ENCODE measurements at places on chromosomes 2 and 18.

GRCh38 chr2:36951027-36951518, 15.3 kb downstream of the STRN start:
- no peak for DNase-seq

GRCh38 chr2:169303579-169304305, 58.6 kb downstream of the LRP2 start:
- no peak for DNase-seq

DNA sequence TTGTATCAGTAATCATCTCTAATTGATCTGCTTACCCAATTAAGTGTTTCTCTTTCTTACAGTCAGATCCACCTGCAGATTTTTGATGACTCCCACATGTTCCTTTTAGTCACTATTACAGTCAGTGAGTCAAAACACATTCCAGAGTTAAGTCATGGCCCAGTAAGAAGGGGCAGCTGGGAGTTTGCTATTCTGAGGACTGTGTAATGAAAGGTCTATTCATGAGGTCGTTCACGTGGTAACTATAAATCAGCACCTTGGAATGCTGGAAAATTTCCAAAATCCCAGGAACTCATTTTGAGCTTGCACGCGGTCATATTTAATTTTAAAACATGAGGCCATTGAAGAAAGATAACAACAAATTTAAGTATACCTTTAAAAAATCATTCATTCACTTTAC, 252.5 kb downstream of the XIRP2 start:
- DNase-seq = peak; percentile 91

DNA sequence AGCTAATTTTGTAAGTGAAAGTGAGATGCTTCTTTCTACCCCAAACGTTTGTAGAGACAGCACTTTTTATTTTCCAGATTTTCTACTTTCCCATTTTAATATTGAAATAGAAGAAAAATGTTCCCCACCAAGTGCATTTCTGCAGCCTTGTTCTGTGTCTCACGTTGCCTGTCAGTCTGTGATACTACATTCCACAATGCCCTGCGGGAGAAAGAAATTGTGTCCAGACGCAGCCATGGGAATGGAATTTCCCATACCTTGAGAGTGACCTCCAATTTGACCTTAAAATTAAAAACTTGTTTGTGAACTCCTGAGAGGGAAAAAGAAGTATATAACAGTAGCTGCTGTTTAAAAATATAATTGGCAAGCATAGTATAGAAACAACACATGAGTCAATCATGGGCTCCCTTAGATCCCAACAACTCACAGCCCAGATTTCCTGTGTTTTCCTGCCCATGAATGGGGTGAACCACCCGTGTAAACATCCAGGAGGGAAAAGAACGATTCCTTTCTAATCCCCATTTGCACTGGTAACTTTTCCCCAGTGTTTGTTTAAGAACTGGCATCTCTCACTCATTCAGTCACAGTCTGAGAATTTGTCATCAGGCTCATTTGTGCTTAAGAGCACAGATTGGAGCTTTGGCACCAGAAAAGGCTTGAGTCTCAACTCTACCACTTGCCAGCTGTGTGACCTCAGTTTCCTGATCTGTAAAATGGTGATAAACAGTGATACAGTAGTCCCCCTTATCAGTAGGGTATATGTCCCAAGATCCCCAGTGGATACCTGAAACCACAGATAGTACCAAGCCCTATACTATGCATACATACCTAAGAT, 166.1 kb upstream of the ZNF521 start:
- DNase-seq = no peak

DNA sequence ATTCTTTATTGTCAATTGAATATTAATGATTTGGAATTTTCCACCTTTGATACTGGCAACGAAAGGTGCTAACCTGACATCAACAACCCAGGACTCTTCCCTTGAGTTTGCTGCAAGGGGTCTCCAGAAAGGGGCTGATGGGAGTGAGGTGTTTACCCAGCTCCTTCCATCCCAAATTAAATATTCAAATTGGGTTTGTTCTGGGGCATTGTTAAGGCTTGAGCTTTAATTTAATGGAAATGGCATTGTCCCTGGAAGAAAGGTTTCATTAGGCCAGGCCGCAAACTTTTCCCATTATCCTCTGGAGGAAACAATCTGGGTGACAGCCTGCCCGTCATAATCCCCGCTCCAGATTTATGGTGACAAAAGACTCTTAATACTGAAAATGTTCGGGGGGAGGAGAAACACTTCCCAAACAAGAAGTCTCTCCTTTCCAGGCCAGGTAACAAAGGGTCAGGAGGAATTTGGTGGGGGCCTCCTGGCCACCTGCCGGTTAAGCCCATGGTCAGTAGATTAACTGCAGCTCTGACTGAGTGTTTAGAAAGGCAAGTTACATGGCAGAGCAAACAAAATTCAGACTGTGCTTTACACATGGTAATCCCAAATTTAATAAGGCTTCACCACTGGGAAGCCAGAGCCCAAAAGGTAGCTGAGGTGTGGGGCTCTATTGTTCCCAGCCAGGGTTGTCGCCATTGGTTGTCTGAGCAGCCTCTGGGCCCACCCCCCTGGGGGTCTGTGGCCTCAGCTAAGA, 151.4 kb upstream of the SIX3 start:
- DNase-seq = no peak

DNA sequence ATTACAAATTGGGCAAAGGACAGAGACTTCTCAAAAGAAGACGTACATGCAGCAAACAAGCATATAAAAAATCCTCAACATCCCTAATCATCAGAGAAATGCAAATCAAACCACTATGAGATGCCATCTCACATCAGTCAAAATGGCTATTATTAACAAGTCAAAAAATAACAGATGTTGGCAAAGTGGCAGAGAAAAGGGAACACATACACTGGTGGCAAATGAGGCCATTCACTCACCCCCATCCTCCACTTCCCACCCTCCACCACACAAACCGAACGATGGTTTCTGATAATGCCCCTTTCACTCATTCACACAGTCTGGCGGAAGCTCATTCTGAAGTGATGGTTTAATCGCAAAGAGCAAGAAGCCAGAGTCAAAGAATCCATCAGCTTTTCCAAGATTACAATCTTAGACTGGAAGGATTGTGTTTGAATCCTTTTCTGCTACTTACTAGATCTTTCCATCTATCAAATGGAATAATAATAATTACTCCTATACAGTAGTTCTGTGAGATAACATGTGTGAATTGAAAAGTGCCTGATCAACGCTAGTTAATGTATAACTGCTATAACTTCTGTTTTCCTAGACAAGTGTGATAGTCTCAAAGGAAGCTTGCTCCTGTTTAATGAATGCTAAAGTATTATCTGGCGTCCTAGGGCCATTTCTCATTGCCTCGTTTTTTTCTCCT, 16.9 kb upstream of the CD28 start:
- DNase-seq = no peak

DNA sequence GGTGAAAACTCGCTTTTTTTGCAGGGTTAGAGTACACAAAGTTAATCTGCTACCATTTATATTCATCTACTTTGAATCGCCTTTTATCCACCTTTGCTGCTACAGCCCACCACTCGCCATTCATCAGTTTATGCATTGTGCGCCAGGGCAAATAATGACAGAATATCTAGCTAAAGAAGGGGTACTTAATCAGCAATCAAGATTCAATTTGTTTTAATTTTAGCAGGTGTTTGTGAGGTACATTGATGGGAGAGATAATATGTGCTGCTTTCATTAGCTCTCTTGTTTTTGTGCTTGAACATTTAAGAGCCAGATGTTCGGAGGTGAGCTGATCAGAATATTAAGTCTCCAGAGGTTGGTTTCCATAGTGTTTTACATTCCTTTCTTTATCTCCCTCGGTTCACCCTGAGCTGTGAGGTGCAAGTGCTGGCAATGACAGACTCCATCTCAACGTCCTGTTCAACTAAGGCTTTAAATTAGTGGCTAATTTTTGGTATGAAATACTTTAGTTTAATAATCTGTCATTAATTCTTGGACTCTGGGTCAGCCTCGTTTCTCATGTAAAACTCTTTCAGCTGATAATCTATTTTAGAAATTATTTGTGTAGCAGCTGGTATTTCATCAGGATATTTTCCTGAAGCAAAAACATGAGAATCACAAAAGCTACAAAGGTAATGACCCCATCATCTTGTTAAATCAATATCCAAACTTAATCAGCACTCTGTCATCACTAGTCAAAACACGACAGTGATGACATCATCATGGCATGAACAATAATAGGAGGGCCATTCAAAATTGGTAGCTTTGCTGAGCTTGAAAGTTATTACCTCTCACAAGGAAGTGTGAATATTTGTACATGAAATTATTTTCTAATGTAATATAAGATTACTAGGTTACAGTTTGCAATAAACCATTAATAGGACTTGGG, 479.9 kb upstream of the FANCL start:
- no peak for DNase-seq

DNA sequence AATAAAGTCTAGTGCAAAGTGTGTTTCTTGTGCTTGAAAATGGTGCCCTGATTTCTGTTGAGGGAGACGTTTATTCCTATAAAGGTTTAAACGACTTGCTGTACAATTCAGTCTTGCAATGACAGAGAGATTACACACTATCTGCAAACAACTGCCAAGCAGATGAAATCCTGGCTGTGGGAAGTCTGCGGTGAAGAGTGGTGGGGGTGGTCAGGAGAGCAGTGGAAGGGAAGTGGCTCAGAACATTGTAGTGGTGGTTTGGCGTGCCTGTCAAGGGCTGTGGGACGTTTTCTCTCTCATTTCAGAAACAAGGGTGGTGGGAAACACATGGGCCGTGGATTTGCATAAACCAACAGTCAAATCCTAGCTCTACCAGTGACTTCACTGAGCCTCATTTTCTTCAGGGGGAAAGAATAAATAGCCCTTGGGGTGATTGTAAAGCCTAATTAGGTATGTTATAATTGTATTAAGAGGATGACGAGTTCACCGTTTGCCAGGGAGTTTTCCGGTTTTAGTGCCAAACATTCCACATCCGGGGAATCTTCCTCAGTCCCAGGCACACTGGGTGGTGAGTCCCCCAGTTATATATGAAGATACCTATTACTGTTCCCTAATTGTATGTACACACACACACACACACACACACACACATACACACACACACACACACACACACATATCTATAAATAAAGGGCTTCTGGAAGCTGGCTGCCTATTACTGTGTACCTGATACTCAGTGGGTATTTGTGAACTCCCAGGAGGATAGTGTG, 115.0 kb downstream of the SPTBN1 start:
- peak; percentile 92 for DNase-seq

DNA sequence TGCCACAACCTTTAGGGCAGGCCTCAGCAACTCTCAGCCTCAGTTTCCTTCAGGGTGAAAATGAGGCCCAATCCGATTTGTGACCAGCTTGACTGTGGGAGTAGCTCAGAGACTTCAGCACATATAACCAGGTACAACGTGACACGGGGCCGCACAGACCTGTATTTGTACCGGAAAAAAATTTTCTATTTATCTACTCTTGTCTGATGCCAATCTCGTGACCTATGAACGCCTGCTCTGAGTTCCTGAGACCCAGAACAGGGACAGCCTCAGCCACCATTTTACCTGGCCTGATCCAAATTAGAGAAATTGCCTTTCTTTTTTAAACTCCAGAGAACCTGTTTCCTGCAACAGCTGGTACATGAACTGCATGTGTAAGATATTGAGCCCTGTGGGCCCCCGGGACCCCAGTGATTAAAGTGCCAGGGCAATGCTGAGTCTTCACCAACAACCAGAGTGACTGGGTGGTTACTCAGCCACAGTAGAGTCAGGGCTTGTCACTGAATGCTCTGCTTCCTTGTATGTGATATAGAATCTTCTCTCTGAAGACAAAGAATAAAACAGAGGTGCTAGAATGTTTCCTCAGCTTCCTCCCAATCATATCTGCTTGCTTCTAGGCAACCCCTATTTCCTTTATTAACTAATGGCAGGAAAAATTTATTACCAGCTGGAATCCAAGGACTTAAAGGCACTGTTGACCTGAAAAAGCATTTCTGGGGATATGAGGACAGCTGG, 47.8 kb upstream of the FZD7 start:
- no peak for DNase-seq

DNA sequence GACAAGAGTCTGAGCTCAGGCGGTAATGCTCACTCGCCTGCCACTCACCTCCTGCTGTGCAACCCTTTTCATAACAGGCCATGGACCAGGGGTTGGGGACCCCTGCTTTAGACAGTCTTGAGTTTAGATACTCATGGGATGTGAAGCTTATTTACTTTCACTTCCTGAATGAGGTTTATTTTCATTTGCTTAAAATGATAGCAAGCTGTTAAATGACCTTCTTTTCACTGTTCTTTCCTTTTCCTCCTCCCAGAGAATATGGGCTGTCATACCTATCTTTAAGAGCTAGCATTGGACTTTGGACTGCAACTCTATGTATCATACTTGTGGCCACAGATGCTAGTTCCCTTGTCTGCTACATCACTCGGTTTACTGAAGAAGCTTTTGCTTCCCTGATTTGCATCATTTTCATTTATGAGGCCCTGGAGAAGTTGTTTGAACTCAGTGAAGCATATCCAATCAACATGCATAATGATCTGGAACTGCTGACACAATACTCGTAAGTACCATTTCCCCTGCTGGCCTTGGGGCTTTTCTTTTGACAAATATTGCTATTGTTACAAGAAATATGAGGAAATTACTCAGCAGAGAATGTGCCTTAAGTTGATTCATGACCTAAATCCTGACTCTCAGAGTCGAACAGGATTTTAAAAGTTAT, 168.5 kb downstream of the DPP4 start:
- peak; percentile 23 for DNase-seq

DNA sequence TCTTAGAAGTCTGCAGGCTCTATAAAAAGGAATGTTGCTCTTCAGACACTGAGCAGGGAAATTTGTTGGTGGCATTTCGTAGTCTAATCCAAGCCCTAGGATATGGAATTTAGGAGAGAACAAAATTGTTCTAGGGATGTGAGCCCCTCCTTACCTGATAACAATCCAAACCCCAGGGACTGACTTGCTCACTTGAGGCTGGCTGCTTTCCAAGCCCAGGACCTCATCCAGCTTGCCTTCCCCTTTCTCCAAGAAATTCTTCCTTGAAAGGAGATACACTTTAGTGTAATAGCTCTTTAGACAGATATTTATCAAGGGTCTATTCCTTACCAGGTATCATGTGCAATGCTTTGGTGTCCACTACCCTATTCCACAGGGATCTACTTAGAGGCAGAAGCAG, 279.8 kb downstream of the C1D start:
- no peak for DNase-seq

DNA sequence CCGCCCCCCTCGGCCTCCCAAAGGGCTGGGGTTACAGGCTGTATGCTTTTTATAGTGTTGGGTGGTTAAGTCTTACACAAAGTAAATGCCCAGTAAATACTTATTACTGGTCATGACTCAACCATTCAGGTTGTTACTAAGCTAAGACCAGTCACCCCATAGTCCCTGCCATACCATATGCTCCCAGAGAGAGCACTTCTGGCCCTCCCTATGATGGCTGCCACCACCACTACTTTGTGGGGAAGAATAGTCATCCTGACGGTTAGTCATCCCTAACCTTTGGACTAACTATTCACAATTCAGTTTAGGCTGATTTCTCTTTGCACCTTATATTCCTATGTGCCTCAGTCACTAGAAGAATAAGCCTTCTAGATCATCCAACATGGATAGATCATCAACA, 42.0 kb upstream of the MSH2 start:
- DNase-seq = peak; percentile 35

- DNase-seq = no peak
These were observed 43.3 kb downstream of the WDFY1 start for GRCh38 chr2:223901854-223902253.

GRCh38 chr18:9055185-9055584, 47.3 kb upstream of the NDUFV2 start:
- peak; percentile 60 for DNase-seq

- no peak for DNase-seq
These were observed 194.4 kb downstream of the RNF144A start for GRCh38 chr2:7111626-7112025.
